ENCODE measurements at places on chromosomes 3 and 15.
A peak's percentile ranks its signal among the peaks of the same experiment; 100 is the strongest.

DNA sequence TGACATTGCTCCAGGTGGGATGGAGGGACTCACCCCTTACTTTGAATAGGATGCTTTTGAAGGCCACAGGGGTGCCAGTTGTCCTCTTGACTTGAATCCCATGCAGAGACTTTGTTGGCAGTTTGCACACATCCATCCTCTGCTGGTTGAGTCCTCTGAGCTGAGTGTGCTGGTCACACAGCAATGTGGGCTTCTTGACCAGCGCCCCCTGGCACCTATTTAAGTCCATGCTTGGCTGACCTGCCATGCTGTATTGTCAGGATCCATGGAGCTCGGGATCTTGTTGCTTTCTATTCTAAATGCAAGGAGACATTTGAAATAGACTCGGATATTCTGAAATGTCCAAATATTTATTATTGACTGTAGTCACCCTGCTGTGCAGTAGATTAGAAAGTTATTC is 19.8 kb downstream of the RAB7A start:
- DNase-seq: no peak

GRCh38 chr3:53255775-53256703 is at the start of gene TKT:
TSS of gene TKT (minus strand) at chr3:53256022. CDS start at chr3:53255942, 80 bp downstream.
- peak; percentile 83 for DNase-seq

GRCh38 chr3:120820748-120821147 is 78.2 kb downstream of the GTF2E1 start:
- DNase-seq: no peak

GRCh38 chr3:185059766-185060165 is 93.1 kb downstream of the C3orf70 start:
- DNase-seq: no peak

DNA sequence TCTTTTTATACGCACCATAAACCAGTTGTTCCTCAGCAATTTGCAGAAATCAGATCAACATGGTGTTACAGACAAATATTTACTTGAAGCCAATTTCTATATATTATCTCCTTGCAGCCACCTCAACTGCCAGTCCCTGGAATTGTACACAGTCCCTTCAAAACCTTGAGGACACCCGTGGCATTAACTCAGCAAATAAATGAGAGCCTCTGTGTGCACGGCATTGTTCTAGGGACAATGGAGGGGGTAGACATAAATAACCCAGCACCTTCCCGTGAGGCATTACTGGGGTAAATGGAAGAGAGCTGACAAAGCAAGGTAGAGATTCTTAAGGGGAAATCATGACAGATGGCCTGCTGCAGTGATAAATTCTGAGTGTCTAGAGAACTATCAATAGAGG is 12.5 kb downstream of the TM2D3 start:
- no peak for DNase-seq

- no peak for DNase-seq
Measured at GRCh38 chr15:74209997-74210671, 7.5 kb upstream of the STRA6 start.

DNA sequence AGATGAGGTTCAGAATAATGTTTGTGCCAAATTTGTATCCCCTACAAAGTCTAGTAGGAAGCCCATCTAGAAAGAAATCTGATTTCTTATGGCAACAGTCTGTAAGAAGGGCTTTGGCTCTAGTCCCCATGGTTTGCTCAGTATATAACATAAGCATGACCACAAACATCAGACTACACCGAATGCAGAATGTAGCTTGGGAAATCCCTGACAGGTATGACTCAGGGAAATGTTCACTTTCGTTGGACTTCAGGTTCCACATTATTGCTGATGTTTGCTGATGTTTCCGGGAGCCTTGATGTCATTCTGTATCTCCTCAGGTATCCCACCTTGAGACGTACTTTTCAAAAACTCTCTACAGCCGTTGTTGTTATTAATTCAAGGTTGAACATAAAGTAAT is 304.4 kb upstream of the TGFBR2 start:
- no peak for DNase-seq

GRCh38 chr3:183809270-183809669 is 16.1 kb downstream of the MAP6D1 start:
- DNase-seq: no peak

GRCh38 chr15:63449731-63450130 is 54.7 kb upstream of the USP3 start:
- DNase-seq: no peak

DNA sequence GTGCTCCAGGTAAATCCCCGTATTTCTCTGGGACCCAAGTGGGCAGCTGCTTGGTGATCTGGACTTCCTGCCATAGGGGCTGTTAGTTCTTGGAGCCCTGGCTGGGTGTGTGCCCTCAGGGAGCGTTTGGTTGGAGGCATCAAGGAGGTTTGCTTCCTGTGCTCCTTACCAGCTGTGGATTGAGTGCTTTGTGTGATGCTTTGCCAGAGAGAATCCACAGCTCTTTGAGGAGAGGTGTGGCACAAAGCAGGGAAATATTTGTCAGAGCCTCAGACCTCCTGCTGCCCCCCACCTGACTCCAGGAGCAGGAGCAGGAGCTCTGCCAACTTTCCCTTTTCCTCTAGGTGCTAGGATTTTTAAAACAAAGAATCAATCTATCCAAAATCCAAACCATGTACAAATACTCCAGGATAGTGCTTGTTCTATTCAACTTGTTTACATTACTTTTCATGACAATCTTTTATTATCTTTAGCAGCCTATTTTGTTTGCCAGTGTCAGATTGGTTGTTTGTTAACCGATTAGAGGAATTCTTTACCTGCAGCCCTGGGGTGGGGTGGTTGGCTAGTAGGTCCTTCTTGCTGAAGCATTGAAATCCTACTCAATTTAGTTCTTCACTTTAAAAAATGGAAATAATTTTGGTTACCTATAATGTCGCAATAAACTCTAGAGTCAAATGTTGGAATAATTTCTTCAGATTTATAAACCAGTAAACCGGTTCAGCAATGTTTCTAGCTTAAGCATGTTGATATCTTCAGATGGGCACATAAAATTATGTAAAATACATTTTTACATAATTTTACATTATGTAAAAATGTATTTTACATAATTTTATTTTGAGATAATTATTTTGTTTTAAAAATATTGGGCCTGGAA is 2.5 kb downstream of the CTDSPL start:
- no peak for DNase-seq

DNA sequence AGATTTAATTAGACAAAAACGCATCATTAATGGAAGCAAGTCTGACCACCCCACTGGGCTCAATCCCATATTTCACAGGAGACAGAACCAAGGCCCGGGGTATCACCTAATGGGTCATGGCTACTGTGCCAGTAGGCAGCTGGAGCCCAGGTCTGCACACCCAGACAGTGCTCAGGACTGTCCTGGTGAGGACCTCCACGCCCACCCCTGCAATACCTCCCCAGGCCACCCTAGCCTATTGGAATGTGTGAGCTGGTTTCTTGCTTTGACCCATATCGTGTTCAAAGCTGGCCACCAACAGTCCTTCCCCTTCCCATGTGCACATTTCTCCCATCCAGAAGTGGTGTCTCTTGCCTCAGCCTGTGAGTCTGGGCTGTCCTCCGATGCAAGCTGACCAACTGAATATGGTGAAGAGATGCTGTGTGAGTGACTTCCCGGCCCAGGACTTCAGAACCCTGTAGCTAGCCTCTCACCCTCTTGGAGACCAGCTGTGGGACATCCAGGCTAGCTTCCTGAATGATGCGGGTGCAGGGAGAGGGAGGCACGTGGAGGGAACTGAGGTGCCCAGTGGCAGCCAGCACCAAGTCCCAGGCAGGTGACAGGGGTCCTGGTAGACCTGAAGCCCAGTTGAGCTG is 19.1 kb downstream of the SLC6A20 start:
- no peak for DNase-seq

DNA sequence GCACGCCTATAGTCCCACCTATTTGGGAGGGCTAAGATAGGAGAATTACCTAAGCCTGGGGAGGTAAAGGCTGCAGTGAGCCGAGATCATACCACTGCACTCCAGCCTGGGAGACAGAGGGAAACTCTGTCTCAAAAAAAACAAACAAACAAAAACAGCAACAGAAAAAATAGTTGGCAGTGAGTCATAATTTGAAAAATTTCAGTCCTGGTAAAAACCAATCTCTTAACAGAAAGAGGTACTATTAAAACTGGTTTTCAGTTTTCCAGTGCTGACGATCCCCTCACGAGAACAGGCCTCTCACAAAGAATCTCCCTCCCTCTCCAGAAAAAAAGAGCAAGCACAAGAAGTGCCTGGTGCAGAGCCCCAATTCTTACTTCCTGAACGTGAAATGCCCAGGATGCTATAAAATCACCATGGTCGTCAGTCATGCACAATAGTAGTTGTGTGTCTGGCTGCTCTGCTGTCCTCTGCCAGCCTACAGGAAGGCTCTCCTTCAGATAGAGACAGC is 22.8 kb upstream of the MAP4 start:
- DNase-seq: no peak

DNA sequence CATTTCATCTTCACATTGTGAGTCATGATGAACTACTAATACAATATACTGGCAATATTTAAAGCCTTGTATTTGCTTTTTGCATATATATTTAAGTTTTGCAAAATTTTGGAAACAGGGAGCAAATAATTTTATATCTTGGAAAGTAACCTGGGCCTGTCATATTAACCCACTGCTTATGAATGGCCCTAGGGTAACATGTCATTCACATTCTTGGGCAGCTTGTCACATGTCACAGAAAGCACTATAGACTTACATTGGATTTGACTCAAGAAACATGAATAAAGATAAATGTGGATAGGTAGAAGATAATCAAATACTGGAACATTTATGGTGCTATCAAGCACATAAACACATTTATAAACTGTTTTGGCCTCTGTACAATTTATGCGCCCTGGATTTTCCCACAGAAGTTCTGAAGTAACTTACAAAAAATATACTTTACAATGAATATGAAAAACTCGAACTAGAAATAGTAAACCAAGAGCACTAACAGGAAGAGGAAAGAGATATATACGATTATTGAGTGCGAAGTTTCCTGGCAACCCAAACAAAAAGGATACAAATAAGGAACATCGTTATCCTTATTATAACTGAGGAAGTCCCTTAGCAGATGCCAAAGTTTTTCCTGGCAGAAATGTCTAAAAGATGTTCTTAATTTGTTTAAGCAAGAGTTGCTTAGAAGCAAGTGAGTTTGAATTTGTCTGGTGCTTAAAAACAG is 257.2 kb downstream of the RBMS3 start:
- DNase-seq: no peak

GRCh38 chr3:195286115-195286872 is 15.3 kb upstream of the XXYLT1 start:
- DNase-seq: no peak

GRCh38 chr3:109265295-109265694 is 51.0 kb downstream of the DPPA2 start:
- no peak for DNase-seq

GRCh38 chr3:71944482-71945065 is 159.6 kb upstream of the PROK2 start:
- DNase-seq: no peak

DNA sequence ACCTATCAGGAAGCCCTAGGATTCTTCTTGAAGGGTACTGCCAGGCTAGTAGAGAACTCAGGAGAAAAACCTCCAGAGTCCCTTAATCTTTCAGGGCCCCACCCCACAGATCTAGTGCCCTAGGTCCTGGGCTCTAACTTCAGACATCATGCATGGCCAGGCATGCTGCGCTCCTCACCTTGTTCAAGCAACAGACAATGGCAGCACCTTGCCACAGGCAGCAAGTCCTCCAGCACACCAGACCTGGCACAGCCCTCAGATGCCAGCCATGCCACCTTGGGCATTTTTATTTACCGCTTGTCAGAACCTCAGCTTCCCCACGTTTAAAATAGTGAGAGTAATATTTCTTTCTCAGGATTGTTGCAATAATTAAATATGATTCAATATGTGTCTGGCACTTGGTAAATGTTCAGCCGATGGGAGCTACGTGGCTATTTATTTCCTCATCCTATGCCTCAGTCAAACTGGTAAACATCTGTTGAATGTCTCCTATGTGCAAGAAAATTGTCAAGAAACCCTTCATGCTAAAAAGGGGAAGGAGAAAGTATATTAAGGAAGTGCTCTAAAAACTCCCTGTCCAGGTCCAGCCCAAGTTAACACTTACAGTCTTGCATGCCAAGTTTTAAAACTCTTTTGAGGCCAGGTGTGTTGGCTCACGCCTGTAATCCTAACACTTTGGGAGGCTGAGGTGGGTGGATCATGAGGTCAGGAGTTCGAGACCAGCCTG is 14.5 kb upstream of the CCR1 start:
- DNase-seq: no peak

GRCh38 chr15:80288131-80288530 is 36.1 kb upstream of the CTXND1 start:
- DNase-seq: no peak

DNA sequence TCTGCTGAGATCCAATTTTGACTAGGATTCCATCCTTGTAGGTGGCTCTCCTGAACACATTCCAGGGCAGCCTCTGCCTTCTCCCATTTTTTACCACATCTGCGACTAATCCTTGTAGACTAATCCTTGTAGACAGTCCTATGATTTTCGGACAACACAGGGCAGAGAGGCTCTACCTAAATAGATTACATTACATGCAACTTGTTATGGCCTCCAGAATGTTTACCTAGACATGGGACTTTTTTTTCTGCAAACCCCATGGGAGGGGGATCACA is 239.3 kb upstream of the WNT5A start:
- DNase-seq: no peak

DNA sequence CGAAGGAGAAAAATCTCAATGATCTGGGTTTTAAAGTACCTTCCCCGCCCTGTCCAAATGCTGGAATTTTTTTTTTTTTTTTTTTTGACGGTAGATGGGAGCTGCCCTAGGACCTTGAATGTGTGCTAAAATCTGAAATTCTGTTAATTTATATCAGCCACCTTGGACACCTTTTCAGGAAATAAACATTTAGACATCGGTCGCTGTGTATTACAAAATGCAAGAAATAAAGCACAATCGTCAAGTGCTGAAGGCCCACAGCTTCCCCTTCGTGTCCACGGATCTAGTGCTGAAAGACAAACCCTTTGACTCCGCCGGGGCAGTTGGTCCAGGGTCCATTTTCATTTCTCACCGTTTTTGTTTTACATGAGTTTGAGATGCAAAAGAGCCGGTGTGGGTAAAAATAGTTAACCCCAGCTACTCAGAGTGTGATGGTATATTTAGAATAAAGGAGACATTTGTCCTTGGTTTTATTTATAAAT is 90.2 kb upstream of the CHD2 start:
- peak; percentile 56 for DNase-seq

- no peak for DNase-seq
Measured at GRCh38 chr3:140347151-140347550, 330.7 kb upstream of the TRIM42 start.

- no peak for DNase-seq
Measured at GRCh38 chr3:184058029-184058428, 5.2 kb downstream of the HTR3C start.
